ENCODE measurements at places on chromosomes 2 and 18.

DNA sequence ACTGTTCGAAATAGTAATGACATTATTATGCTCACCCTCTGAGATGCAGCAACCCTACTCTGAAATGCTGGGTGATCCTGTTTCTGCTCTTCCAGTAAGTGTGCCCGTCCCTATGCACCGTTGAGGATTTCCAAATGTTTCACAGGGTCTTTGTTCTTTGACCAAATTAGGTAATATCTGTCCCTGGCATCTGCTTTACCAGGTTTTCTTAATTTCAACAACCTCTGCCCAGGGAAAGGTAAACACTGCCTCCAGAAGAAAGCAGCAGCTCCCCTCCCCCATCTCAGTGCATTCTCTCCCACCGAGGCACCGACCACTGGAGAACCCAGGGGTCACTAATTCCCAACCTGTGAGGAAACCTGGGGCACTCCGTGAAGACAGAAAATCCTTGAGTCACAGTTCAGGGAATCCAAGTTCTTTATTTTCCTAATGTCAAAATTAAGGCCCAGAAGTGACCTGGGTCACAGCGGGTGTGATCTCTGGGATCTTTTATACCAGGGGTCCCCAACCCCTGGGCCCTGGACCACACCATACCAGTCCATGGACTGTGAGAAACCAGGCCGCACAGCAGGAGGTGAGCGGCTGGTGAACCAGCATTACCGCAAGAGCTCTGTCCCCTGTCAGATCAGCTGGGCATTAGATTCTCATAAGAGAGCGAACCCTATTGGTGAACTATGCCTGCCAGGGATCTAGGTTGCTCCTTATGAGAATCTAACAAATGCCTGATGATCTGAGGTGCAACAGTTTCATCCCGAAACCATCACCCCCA is 1.2 kb upstream of the GRB14 start:
- no peaks in the 10 kb centered on the region for H3K36me3 ChIP-seq
- no peak for DNase-seq
- H3K27ac ChIP-seq = no peak overlapping the region
- peaks cover 10% of the 10 kb centered on the region for H3K27me3 ChIP-seq
- peaks cover 17% of the 10 kb centered on the region for H3K4me1 ChIP-seq
- H3K4me3 ChIP-seq = no peak overlapping the region

GRCh38 chr2:28271919-28272250 is 120.8 kb upstream of the FOSL2 start:
- no peaks in the 10 kb centered on the region for H3K27me3 ChIP-seq
- no peak for DNase-seq
- H3K4me1 ChIP-seq = peaks cover 55% of the 10 kb centered on the region
- no peak overlapping the region for H3K4me3 ChIP-seq

DNA sequence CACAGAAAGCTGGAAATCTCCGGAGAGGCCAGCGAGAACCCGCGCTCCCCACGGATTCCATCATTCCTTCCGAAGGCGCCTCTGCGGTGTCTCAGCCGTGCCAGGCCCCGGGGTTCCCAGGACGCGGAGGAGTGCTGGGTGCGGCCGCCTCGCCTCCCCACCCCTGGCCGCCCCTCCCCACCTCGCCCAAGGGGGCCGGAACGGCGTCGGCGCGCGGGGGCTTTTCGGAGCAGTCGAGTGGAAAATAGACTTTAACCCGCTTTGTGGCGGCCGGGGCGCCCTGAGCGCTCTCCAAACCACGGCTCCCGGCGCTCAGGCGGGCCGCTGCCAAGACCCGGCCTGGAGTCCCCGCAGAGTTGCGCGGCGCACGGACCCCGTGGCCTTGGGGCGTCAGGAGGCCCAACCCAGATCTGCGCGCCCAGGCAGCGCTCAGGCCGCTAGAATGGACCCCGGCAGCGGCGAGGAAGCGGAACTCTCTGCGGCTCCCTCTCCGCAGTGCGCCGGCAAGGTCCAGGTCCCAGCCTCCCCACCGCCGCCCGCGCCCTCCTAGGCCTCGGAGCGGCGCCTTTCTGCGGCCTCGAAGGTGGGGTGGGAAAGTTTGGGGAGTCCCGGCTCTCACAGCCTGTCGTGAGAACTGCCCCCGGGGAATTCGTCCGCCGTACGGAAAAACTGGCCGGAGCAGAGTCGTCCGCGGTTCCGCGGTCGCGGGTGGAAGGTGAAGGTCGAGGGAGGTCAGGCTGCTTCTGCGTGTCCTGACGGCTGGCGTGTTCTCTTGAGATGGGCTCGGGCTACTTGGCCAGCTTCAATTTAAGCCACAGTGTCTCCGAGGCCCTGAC is 1.2 kb upstream of the EMX1 start:
- peak; percentile 61 for DNase-seq
- H3K4me3 ChIP-seq = peak overlapping the region; percentile 55
- peaks cover 58% of the 10 kb centered on the region for H3K4me1 ChIP-seq
- H3K36me3 ChIP-seq = no peaks in the 10 kb centered on the region
- no peak overlapping the region for H3K27ac ChIP-seq

DNA sequence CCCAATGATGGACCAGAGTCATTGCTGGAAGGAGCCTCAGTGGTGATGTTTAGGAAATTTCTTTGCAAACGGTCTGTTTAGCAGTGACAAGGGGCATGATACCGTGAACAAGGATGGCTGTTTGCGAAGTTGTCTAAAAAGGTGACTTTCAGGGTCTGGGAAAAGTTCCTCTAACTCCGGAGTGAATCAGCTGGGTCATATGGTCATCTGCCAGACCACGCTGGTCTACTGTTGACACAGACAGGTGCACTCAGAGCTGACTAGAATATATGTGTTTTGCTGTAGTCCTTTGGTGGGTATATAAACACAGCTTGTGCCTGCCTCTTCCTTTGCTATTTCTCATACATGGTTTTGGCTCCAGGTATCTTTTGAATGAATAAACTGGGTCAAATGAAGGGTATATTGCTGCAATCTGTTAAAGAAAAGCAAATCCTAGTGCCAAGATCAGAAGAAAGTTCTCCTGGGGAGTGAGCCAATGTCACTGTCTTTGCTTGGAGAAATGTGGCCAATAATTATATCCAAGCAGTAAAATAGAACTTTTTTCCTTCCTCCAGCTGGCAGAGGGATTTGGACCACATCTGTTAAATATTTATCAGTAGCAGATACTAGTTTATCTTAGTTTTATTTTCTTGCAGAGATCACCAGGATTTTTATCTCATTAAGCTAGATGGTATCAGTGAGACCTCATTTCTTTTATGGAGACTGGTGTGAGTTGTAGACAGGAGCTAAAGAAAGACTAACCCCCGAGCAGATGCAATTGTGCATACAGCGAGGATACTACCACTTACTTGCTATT is 286.0 kb downstream of the TRIB2 start:
- H3K27ac ChIP-seq = no peak overlapping the region
- DNase-seq = no peak
- no peaks in the 10 kb centered on the region for H3K27me3 ChIP-seq
- H3K4me1 ChIP-seq = peaks cover 26% of the 10 kb centered on the region
- no peaks in the 10 kb centered on the region for H3K36me3 ChIP-seq

DNA sequence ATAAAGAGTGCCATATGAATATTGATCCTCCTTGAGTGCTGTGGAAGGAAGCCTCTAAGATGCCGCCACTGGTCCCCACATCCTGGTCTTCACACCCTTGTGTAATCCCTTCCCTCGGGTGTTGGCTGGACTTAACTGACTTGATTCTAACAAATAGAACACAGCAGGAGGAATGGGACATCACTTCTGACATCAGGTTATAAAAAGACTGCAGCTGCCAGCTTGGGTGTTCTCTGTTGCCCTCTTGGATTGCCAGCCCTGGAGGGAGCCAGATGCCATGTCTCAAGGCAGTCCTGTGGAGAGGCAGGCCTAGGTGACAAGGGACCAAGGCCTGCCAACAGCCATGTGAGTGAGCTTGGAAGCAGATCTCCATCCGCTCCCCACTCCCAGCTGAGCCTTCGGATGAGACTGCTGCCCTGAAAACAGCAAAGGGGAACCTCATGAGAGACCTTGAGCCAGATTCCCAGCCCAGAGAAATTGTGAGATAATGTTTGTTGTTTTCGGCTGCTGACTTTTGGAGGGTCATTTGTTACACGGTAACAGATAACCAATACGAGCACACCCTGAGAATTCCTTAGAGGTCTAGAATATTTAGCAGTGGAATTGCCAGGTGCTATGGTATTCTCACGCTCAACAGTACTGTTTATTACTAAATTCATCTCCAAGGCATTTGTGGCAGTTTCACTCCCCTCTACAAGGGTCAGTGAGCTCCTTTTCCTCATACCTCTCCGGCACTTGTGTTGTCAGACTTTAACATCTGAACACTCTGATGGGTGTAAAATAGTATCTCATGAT is 32.5 kb downstream of the HPCAL1 start:
- H3K36me3 ChIP-seq = no peaks in the 10 kb centered on the region
- H3K27me3 ChIP-seq = no peaks in the 10 kb centered on the region
- no peak overlapping the region for H3K4me3 ChIP-seq
- H3K4me1 ChIP-seq = peaks cover 32% of the 10 kb centered on the region
- DNase-seq = no peak

GRCh38 chr2:60459851-60460250 is 93.6 kb downstream of the BCL11A start:
- peaks cover 2% of the 10 kb centered on the region for H3K4me1 ChIP-seq
- H3K4me3 ChIP-seq = no peak overlapping the region
- DNase-seq = no peak
- peaks cover 18% of the 10 kb centered on the region for H3K36me3 ChIP-seq

DNA sequence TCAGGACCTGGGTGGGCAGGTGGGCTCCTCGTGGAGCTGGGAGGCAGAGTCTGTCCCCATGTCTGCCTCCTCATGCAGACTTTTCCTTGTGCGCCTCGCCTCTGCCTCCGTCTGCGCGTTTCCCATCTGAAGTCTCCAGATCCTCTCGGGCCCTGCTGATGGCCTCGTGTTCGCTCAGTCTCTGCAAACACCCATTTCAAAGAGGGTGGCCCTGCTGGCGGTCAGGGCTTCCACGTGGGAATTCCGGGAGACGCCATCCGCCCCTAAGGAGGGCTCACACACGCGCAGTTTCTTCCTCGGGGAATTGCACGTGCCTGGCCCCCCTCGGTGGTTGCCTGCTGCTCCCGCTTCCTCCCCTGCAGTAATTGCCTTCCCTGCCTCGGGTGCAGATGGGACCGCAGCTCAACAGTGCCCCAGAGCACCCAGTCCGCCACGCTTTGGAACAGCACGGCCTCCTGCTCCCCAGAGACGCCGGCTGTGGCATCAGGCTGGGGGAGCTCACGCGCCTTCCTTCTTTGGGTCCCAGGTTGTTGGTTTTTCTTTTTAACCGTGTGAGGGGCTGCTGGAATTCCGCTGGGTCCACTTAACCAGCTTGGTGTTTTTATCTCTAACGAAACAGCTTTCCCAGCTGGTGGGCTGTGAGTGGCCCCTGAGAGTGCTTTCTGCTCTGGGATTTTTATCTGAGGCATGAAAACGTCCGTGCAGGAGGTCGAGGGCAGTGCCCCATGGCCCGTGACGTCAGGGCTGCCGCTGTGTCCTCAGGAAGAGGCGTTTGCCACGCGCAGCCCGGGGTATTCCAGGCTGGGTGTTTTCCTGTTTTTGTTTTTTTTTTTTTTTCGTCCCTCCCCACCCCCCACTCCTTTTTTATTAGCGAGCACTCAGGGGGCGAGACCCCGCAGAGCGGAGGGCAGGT is 16.1 kb downstream of the NFATC1 start:
- no peak overlapping the region for H3K27ac ChIP-seq
- DNase-seq = no peak
- no peaks in the 10 kb centered on the region for H3K4me1 ChIP-seq
- H3K27me3 ChIP-seq = no peaks in the 10 kb centered on the region
- H3K4me3 ChIP-seq = no peak overlapping the region

DNA sequence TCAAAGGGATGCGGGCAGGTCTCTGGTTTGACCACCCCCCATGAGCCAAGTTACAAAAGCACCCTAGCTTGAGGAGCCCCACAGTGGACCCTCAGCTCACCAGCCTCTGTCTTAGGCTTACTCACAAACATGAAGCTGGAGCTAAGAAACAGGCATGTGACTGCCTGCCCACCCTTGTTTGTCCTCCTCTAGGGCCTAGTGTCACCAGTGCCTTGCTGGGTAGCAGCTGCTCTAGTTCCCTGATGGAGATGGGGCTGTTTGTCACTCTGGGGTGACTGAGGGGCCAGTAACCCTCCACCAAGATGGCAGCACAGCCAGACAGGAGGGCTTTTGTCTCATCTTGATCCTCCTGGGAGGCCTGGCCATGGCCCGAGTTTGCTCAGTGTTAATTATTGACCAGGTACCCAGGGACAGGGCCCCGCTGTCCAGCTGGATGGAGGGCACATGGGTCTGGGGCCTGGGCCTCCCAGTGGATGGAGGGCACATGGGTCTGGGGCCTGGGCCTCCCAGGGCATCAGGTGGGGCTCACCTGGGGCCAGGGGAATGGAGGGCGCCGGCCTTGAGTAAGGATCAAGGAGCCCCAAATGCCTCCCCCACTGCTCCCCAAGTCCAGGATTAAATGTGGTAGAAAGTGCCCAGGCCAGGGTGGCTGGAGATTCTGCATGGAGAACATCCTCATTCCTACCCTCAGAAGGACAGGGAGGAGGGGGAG is 185.9 kb upstream of the HAAO start:
- no peak overlapping the region for H3K4me3 ChIP-seq
- peak; percentile 67 for DNase-seq
- H3K27me3 ChIP-seq = no peaks in the 10 kb centered on the region
- H3K27ac ChIP-seq = no peak overlapping the region
- H3K4me1 ChIP-seq = peaks cover 30% of the 10 kb centered on the region
- no peaks in the 10 kb centered on the region for H3K36me3 ChIP-seq

DNA sequence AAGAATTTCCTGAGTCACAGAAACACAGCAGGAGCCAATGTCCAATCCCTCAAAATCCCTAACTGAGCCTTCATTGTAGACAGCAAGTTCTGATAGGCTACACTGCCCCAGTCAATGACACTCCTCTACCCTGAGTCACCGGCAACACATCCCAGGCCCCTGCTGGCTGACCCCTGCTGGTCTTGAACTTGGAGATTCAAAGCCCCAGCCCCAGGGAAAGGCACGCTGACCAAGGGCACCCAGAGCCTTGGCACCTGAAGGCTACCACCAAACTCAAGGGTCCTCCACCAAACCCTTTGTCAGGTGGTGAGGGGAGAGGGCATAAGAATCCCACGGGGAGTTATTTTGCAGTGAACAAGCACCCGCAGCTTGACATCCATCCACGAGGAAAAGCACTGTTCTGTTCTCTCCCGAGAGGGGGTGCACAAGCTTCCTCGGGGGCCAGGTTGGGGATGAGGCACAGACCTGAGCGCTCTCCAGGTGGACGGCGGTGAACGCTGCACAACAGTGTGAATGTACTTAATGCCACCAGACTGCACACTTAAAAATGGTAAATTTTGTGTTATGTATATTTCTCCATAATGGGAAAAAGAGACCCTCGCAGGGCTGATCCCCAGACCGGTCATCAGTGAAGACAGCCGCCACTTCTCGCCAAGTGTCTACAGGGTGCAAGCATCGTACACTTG is 46.9 kb downstream of the TFCP2L1 start:
- no peaks in the 10 kb centered on the region for H3K4me1 ChIP-seq
- H3K36me3 ChIP-seq = peaks cover 68% of the 10 kb centered on the region
- no peak overlapping the region for H3K27ac ChIP-seq
- no peak for DNase-seq
- H3K4me3 ChIP-seq = no peak overlapping the region
